ENCODE measurements at places on chromosomes 6 and 20.
A peak's percentile ranks its signal among the peaks of the same experiment; 100 is the strongest.

GRCh38 chr6:134345789-134346188, 27.9 kb upstream of the SGK1 start:
- no peak for DNase-seq

- no peak for DNase-seq
Observed at GRCh38 chr6:118558464-118559217, 10.5 kb downstream of the PLN start.

- no peak for DNase-seq
Observed at GRCh38 chr6:112409311-112409710, 62.2 kb downstream of the RFPL4B start.

GRCh38 chr6:27758491-27758890, 153.7 kb downstream of the OR2B2 start:
- no peak for DNase-seq

DNA sequence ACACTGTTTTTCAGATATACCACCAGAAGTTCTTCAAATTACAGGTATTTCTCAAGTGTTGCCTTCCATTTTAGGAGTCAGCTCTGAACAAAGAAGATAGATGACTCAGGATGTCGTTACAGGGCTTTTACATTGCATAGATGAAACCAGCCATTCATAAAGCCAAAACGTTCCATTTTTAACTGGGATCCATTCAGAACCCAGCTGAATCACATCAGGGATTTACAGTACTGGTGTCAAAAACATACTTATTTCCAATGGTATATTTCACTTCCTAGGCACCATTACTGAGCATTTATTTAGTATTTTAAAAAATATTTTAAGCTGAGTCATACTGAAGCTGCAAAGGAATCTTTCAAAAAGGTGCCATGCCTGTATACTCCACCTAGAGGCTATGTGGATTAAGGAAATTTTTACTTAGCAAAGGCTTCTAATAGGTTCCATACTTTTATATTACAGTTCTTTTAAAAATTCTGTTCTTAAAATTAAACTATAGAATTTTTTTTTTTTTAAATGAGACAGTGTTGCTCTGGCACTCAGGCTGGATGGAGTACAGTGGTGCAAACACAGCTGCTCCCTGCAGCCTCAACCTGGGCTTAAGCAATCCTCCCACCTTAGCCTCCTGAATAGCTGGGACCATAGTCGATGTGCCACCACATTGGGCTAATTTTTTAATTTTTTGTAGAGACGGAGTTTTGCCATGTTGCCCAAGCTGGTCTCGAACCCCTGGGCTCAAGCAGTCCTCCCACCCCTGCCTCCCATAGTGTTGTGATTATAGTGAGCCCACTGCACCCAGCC, 2.6 kb downstream of the ASF1A start:
- DNase-seq: peak; percentile 12

- DNase-seq: no peak
Observed at GRCh38 chr6:138537106-138537505, 37.8 kb upstream of the NHSL1 start.

DNA sequence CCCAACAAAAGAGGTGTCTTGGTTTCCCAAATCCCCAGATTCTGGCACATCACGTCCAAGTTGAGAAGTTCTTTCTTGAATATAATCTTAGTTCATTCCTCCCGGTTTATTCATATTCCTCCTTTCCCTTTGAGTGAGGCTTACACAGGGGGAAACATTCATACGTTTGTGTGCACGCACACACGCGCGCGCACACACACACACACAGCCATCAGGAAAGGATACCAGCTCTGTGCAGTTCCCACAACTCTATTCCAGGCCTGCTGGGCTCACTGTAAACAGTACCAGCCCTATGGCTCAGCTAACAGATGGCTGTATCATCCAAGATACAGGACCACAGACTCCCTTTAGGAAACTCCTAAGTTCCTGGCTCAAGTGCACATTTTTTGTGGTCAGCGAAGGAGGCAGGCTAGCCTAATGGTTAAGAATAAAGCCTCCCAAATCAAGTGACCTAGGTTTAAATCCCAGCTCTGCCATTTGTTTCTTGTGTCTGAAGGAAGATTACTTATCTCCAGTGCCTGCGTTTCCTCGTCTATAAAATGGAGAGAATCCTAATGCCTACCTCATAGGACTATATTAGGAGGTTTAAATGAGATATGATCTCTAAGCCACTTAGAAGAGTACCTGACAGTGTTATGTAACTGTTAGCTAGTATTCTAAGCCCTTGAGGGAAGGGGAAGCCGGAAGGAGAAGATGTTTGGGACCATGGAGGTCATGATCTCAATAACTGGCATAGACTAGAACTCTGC, 3.7 kb upstream of the TAF8 start:
- no peak for DNase-seq

DNA sequence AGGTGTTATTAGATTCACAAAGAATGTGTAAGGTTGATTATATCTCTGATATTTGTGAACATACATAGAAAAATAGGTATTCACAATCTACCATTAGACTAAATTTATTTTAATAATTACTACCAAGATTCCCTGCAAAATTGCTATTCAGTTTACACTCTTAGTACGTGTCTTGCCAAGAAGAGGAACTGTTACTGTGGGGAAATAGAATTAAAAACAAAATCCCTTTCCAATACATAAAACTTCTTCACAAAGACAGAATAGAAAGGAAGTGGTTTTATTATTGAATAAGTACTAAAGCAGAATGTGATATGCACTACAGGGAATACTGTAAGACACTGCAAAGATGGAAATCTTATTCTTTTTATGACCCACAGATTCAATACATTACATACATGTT, 17.0 kb downstream of the RAB32 start:
- DNase-seq: no peak

DNA sequence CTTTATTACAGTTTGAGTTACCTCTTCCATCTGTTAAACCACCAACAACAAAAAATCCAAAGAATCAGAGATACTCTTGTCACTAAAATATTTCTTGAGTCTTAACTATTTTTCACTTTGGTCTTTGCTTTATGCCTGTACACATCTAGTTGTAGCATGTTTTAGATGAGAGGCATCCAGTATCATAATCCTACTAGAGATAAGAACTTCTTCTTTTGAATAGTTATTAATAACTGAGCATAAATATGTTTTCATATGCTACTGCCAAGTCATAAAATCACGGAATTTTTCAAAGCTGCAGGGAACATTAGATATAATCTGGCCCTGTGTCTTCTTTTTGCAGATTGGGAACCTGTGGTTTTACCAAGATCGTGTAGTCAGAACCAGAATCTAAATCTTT, 55.3 kb downstream of the STK4 start:
- DNase-seq: no peak

GRCh38 chr20:33181482-33182093, 13.6 kb downstream of the BPIFA2 start:
- no peak for DNase-seq

- no peak for DNase-seq
Observed at GRCh38 chr20:44003609-44004008, 89.0 kb downstream of the TOX2 start.

- DNase-seq: no peak
Observed at GRCh38 chr6:53175027-53175426, 26.4 kb upstream of the GCM1 start.

DNA sequence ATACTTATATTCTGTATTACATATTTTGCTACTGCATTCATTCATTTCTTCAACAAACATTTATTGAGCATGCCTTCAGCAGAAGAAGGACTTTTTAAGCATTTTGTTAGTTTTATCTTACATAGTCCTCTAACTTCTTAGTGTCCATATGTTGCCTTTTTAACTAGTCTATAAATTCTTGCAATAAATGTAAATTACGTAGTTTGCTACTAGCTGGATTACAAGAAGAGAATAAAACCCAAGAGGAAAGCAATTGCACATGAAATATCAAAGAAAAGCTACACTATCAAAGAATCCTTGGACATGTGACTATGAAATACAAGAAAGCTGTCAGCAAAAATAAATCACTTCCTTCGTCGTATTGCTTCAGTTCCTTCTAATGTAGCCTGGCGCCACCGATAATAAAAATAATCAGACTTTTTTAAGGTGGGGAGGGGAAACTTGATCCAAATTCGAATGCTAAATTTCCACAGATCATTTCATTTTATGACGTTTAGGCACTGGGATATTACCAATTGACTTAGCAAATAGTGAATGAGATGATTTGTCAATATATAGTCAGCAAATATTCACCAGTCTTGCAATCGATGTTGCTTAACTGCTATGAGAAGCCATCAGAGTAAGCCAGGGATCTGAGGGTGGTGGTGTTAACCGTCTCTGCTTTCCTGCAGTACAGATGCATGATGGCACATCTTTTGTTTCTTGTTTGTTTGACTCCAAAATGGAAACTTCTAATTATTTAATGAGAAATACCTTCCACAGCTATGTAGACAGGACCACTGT, 258.7 kb upstream of the EXOC2 start:
- no peak for DNase-seq

DNA sequence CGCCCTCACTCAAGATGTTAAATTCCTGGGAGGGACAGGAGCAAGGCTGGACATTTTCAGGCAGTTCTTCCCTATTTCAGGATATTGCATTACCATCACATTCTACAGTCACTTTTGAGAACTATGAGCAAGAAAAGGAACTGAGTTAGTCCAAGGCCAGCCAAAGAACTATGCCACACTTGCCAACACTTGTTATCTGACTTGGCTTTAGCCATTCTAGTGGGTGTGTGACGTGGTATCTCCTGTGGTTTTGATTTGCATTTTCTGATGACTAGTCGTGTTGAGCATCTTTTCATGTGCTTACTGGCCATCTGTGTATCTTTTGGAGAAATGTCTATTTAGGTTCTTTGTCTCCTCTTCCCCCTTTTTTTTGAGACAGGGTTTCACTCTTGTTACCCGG, 12.0 kb downstream of the XRN2 start:
- DNase-seq: no peak

GRCh38 chr6:26158076-26158580, 70.9 kb downstream of the HFE start:
- no peak for DNase-seq

- DNase-seq: no peak
Observed at GRCh38 chr6:170125456-170126300, 165.2 kb downstream of the DLL1 start.

- DNase-seq: no peak
Observed at GRCh38 chr20:58627212-58628072, 23.6 kb upstream of the STX16 start.

DNA sequence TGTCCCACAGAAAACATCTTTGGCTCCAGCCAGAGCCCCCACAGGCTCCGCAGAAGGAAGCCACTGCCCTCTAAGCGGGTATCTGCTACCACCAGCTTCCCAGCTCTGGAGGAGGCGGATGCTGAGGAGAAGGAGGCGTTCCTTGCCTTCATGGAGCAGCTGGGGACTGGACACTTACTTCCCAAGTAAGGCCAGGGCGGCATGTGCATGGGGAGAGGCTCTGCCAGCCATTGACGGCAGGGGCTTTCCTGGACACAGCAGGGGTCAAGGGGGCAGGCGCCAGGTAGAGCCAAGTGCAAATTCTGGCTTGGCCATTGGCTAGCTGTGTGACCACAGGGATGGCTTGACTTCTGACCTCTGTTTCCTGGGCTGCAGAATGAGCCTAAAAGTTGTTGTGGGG, 17.8 kb downstream of the RAB44 start:
- no peak for DNase-seq

DNA sequence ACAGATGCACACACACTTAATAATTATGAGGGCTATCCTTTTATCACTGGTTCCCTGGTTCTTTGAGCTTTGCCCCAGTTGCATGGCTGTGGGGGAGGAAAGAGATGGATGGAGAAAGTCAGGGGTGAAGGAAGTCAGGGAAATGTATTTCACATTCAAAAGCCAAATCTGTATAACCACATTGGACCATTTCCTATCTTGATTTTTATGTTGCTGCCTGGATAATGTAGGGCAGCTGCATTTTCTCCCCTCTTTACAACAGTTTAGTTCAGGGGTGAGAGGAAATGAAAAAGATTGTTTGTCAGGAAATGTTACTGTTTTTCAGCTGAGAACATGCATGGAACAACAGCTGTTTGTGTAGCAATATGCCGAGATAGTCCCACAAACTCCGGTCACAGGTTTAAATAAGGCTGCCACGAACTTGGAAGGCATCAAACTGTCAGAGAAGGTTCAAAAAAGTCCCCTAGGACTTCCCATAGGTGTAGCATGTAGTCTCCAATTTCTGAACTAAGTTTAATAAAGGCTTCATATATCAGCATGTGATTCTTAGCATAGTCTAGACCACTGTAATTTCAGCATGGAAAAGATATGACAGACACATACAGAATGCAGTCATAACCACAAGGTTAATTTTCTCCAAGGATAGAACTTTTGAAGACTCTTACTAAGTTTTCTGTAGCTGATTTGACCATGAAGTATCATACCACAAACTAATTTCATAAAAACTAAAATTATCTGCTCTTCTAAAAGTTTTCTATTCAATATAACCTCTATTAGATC, 82.1 kb upstream of the COL21A1 start:
- no peak for DNase-seq

DNA sequence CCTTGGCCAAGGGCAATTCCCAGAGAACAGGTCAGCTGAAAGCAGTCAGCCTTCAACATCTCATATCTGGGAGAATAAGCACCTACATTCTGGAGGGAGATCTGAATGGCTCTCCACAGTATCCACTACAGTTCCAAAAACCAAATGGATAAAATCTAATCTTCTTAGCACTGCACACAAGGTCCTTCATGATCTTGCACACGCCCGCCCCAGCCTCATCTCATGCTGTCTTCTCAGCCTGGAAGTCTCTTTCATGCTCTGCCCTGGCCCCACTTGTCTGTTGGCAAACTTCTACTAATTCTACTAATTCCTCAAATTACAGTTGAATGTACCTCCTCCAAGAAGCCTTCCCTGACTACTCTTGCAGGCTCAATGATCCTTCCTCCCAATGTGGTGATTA, 1.8 kb upstream of the TTBK1 start:
- DNase-seq: no peak

DNA sequence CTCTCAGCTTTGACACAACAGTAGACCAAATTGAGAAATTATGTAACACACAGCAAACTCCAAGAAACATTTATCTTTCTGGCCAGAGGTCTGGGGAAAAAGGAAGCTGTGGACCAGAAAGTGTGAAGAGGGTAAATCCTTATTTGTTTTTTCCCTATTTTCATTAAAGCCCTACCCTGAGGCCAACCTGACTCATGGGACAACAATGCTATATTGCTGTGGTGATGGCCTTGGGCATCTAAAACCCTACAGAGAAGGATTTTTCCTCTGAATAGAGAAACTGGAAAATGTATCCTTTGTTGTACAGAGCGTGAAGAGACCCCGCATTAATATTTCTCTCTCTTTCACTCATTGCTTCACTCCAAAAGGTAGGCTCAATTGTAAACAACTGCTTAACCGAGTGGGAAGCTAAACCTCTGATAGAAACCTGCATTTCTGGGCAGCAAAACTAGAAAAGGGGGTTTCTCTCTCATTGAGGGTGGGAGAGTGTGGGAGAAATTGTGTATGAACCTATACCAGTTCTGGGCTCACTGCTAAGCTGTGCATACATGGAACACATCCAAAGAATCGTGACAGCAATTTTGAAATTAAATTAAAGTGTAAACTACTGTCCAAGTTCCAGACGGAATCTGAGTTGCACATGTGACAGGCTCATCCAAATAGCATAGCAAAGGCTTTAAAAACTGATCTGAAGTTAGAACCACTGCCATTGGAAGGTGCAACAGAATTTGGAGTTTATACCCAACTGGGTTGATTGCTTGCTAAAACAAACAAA, 175.5 kb downstream of the CLVS2 start:
- no peak for DNase-seq

Measured in NCI-H1417 (cell line).